Stimulated activated CD8-positive, alpha-beta memory T cell treated with anti-CD3 and anti-CD28 coated beads, Interleukin-7, amount 100 ng/mL, for 1 hour (primary cell): ENCODE measurements at places on chromosomes 6 and 20.

DNA sequence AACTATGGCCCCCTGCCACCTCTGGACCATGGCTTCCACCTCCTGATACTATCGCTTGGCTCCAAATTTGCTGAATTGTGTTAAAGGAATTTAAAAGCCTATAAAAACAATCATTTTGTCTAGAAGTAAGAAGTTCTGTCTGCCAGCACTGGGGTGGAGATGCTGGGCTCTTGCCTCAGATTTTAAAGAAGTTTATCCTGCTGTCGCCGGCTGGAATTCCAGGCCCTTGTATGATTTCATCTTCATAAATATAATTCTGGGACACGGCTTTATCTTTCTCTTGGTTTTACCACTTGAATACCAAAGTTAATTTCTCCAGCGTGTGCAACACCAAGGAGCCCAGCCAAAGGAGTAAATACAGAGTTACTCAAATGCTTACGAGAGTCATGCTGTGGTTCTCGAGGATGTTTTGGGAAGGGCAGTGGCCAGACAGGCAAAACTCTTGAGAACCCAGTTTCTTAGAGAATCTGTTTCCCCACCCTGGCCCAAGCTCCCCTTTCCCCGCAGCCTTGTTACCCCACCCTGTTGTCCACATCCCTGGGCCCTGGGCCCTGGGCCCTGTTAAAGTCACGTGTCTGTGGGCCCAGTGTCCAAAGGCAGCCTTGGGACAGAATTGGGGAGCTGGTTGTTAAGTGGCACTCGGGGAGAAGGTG is 31.9 kb downstream of the C6orf89 start:
- no peak for DNase-seq

DNA sequence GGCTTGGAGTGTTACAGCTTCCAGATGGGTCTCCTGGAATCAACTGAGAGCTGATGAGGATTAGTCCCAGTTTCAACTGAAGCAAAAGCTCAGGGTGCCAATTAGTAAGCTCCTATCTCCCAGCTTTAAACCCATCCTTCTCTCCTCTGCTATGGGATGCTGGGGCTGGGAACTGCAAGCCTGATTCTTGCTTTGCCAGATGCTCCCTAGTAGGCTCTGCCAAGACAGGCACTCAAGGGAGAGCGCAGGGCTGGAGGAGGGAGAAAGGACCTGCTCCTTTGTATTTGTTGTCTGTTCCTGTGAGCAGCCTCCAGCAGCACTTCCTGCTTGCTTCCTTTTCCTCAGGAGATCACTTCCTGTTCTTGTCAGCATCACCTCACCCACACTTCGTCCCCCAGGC is 309.7 kb downstream of the KIF16B start:
- DNase-seq: no peak

GRCh38 chr20:50982363-50982762 is 23.7 kb downstream of the MOCS3 start:
- no peak for DNase-seq

DNA sequence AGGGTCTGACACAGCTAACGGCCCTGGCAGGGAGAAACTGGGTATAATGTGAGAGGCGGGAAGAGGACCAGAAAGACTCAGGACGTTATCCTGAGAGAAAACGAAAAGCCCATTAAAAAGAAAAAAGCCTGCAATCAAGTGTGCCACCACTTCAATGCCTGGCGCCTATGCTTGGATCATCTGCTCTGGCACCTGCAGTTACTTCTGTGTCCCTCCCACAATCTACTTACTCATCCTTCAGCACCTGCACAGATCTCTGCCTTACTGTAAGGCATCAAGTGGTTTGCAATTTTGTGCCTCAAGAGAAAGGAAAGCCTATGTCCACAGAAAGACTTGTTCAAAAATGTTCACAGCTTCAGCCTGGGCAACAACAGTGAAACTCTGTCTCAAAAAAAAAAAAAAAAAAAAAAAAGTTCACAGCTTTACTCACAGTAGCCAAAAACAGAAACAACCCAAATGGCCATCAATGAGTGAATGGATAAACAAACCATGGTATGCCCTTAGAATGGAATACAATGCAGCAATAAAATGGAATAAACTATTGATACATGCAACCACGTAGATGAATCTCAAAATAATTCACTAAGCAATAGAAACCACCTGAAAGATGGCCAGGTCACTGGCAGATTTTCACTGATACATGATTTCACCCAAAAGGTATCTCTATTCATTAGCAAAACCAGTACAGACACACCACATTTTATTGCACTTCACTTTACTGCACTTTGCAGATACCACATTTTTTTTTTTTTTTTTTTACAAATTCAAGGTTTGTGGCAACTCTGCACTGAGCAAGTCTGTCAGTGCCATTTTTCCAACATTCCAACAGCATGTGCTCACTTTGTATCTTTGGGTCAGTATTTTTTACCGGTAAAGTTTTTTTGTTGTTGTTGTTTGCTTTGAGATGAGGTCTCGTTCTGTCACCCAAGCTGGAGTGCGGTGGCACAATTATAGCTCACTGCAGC is 48.6 kb downstream of the ABHD12 start:
- no peak for DNase-seq

DNA sequence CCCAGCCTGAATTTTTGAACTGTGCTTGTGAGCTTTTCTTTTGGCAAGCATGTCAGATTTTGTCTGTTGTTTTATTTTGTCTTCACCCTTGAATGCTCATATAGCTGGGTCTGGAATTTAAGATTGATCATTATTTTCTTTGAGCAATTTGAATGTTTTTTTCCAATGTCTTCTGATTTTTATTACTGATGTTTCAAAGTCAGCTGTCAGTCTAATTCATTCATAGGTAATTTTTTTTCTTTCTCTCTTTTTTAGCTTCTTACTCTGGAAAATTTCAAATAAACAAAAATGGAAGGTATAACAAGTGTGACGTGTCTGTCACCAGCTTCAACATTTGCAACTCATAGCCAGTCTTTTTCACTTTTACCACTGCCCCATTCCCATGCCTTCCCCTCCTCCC is 15.1 kb downstream of the ATRN start:
- no peak for DNase-seq
